ENCODE measurements at places on chromosomes 2 and 18.

- no peak for DNase-seq
Measured at GRCh38 chr2:197141702-197142473, 168.7 kb downstream of the ANKRD44 start.

GRCh38 chr2:234001380-234002160, 48.9 kb upstream of the SPP2 start:
- no peak for DNase-seq

DNA sequence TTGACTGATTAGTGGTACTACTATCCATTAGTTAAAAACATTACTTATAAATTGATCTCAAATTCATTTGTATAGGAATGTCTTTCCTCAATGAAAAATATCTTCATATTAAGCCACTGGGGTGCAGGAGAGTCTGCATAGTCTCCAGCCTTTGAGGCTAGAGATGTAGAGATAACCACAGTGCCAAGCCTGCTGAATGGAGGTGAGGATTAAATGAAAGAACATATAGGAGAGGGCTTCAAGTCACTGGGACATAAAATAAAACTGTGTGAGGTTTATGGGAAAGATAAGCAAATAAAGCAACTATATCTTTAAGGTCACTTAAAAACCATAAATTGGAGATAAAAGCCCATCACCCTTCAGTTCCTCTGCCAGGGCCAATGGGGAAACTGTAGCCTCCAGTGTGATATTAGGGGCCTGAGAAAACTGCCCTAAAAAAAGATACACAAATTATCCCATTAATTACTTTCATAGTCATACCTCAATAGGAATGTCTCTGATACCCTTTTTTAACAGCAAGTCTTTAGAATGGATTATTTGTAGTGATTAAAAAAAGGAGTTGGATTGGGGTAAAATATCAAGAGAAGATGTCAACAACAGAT, 27.6 kb downstream of the GALNT3 start:
- DNase-seq = no peak

GRCh38 chr2:12870692-12871091, 154.0 kb downstream of the TRIB2 start:
- DNase-seq = no peak

GRCh38 chr2:35454966-35455638, 900.5 kb upstream of the CRIM1 start:
- no peak for DNase-seq

- no peak for DNase-seq
Measured at GRCh38 chr2:239370403-239370802, 30.4 kb downstream of the HDAC4 start.

DNA sequence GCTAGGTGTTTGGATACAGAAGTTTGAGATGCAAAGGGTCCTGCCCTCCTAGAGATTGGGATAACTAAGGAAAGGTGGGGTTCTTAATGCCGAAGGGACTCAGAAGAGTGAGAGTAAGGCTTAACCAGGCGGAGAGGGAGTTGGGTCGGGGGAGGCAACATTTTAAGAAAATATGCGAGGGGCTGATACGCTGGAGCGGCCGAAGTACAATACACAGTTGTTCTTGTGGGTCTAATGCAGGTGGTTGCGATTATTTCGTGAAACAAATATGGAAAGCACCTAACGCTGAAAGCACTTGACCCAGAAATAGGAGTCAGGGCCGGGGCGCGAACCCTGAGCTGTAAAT, 344 bp upstream of the MRPL33 start:
- no peak for DNase-seq

GRCh38 chr2:18136881-18137475, 258.5 kb downstream of the KCNS3 start:
- DNase-seq = no peak

DNA sequence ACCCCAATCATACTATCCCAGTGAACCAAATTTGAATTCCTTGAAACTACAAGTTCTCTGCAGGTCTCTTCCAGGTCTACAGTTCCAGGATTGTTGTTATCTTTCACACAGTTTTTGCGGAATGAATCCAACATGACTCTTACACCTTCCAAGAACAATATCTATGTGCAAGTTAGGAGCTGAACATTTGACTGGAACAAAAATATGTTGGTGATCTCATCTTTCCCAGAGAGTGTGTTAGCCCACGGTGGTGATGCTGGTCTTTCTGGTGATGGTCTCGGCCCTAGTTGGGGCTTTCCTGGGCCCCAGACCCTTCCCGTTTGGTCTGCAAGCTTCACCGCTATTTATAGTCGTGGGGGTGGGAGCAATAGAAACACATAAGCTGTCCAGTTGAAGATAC, 173.7 kb downstream of the TPGS2 start:
- DNase-seq = no peak

DNA sequence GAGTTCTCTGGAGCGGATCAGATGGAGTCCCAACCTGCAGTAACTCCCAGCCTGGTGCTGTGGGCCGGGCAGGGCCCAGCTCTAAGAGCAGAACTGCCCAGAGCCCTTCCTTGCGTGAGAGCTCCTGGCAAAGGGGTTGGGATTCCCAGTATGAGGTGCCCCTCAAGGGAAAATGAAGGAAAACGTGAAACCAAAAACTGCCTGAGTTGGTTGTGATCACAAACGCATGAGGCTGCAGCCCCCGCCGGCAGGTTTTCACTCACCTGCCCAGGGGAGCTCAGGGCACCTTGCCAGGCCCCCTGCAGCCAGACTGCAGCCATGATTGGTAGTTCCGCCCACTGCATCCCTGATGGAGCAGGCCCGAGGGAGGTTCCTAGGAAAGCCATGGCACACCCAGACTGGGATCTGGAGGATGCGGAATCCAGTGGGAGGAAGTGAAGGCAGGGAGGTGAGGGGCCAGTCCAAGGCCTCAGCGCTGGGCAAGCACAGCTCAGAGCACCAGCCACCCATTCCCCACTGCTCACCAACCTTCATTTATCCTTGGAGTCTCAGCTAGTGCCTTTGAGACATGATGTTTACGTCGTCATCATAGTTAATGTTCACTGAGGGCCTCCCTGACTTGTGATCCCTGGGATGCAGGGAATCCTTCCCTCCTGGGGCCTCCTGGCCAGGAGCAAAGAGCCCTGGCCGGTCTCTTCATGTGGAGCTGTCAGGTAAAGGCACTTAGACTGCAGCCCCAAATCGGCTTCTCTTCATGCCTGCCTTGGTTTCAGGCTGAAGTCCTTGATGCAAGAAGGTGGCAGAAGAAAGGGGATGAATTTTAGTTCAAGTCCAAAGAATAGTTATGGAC, 103.2 kb downstream of the INHBB start:
- DNase-seq = no peak

DNA sequence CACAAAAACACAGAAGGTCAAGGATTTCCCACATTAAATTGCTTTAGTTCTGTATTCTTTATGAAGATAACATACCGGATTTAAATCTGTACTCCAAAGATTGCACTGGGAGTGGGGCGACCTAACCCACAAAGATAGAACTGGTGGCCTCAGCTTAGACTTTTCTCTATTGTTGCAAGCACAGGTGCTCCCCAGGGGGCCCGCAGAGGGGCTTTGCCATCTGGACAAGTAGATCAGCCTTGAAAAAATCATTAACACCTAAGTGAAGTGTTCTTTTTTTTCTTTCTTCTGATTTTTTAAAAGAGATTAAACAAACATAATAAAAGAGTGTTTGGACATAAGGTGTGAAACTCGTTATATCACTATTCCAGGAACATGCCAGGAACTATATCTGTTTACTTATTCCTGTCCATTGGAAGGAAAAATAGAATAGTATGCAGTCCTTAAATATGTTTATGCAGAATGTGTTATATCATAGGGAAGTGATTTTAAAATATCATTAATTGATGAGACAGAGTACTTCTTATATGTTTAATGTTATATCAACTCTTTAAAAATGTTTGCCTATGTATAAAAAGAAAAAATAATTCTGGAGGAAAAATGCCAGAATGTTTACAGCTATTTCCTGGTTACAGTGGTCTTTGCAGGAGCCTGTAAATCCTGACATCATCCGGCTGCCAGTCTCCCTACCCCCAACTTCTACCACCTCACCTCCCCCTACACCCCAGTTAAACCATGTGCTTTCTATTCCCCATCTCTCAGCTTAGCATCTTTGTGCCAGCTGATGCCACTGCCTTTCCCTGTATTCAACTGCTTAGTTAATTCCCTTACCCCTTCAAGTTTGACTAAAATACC, 679.2 kb downstream of the CNTNAP5 start:
- no peak for DNase-seq

DNA sequence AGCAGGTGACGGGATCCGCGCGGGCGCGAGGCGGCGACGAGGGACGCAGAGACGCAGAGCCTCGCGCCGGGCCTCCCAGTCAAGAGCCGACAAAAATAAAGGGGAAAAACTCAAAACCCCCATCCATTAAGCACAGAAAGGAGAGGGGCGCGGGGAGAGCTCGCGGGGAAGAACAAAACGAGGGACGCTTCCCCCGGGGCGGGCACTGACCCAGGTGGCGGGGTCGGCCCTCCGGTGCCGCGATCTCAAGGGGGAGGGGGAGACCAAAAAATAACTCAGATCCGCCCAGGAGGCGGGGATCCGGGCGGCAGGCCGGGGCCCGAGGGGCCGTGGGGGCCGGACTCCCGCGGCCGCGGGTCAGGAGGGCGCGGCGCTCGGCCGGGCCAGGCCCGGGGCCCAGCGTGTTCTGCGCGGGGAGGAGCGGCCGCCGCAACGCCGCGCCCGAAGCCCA, 597 bp downstream of the RNF103 start:
- no peak for DNase-seq

- no peak for DNase-seq
Measured at GRCh38 chr2:28507796-28508764, 12.2 kb downstream of the PLB1 start.

GRCh38 chr2:88737385-88737784, 45.9 kb downstream of the RPIA start:
- no peak for DNase-seq

All from NCI-H748 treated with DMSO at 0.1 percent for 48 hours (cell line).